Small intestine (tissue), 16 donors: ENCODE measurements at places on chromosomes 16 and 17. TPM values are rescaled to one million over a fixed set of nuclear protein-coding genes. Genes with fewer than 3 reads are reported as not detected.

- no peak for DNase-seq
Observed at GRCh38 chr16:58542291-58542690, 27.0 kb downstream of the SETD6 start.

GRCh38 chr17:58319173-58320162 lies 9.1 kb downstream of the TSPOAP1 start:
- DNase-seq = no peak

Gene IL21R
- 0.85 TPM for polyA plus RNA-seq

GRCh38 chr17:14098246-14098645 lies 28.9 kb downstream of the COX10 start:
- DNase-seq = peak; percentile 47

Gene KRT12
- polyA plus RNA-seq = 0.33 TPM

- no peak for DNase-seq
Observed at GRCh38 chr17:2841606-2842005, 45.4 kb downstream of the RAP1GAP2 start.

GRCh38 chr17:46009681-46010596 lies 10.9 kb downstream of the STH start:
- DNase-seq = no peak
